EH (cell line): ENCODE measurements at places on chromosomes 12 and 14.

DNA sequence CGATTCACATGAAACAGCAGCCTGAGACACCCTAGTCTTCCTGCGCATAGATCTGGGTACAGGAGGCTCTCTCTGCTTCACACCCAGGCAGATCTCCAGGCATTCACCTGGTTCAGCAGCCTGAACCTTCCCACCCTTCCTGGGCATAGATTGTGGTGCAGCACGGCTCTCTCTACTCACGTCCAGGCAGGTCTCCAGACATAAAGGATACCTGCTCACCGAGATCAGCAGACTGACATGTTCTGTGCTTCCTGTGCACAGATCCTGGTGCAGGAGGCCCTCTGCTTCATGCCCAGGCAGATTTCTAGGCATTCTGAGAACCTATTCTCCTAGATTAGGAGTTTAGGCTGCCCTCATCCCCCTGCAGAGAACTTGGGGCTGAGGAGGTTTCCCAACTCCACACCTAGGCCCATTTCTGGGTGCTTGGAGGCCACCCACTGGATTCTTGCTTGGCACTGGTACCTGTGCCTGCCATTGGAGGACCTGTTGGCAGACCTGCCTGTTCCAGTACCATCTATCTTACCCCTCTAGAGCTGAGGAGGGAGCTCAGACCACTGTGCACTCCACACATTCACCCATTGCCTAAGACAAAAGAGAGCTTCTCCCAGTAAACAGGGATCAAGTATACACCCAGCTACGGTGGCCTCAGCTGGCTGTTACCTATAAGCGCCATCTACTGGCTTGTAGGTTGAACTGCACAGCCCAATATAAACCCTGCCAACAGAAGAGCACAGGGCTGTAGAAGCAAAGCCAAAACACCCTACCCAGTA is 28.0 kb upstream of the GARIN6 start:
- DNase-seq, result peak; percentile 41

- no peak for DNase-seq
These were observed 188.8 kb downstream of the EPS8 start for GRCh38 chr12:15600223-15600935.

DNA sequence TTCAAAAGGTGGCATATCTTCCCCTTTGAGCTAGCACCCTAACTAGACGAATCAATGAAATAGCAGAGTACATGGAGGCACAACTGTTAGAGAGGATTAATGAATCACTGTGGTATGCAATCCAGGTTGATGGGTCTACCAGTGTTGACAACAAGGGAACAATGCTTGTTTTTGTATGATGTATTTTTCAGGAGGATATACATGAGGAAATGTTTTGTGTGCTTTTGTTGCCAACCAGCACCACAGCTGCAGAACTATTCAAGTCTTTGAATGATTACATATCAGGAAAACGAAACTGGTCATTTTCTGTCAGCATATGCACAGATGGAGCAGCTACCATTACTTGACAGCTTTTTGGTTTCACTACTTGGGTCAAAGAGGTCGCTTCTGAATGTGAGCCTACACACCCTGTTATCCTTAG is 142.6 kb downstream of the GPHN start:
- DNase-seq, result no peak

GRCh38 chr14:92844204-92844603 is 50.1 kb downstream of the GOLGA5 start:
- peak; percentile 5 for DNase-seq
